Ureter (tissue), 1 donor: ENCODE measurements at places on chromosomes 16 and 17. TPM values are rescaled to one million over a fixed set of nuclear protein-coding genes. Genes with fewer than 3 reads are reported as not detected.
A peak's percentile ranks its signal among the peaks of the same experiment; 100 is the strongest.

DNA sequence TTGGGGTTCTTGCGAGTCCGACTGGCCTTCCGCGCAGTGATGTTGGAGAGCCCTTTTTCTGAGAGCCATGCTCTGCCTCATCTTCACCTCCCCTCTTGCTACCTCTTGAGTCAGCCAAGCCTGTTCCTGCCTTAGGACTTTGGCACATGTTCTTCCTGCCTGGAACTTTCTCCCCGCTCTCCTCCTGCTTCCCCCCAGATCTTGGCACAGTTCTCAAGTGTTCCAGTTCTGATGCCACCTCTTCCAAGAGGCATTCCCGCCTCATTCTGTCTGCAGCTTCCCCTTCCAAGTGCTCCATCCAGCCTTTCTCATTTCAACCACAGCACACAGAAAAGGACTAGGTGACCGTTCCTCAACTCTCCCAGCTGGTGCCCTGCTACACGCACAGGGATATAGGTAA, 7.7 kb downstream of the AKAP1 start:
- DNase-seq, result no peak

DNA sequence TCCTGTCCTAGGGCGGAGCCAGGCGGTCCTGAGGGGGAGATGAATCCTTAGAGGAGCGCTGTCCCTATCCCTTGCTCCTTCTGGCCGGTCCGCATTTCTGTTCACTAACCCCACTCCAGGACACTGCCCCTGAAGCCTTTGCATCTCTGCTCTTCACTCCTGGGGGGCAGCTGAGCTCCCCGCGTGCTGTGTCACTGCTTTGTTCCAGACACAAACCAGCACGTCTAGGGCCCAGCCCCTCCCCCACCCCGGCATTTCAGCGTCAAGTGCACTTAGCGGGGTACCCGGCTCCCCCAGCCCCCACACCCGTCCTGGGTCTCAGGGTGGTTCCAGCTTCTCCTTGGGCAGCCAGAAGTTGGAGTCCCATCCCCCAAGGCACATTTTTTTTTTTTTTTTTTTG, 8.9 kb downstream of the CORO6 start:
- no peak for DNase-seq

GRCh38 chr16:89026121-89026612, 49.2 kb upstream of the CBFA2T3 start:
- no peak for DNase-seq

DNA sequence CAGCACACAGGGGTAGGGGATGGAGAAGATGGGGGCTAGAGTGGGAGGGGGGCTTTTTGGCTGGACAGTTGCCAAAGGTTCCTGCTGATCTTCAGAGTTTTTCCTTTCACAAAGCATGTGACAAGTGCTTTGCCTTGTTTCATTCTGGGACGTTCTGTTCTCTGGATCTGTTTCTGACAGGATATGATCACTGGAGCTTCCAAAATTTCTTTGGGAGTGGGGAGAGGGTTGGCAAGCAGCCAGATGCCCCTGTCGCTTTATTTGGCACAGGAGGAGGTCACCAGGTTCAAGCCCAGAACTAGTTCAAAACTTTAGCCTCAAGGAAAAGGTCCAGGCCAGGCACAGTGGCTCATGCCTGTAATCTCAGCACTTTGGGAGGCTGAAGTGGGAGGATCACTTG, 68.5 kb upstream of the TBX2 start:
- DNase-seq, result no peak

CCL8 gene
- not detected for total RNA-seq

DNA sequence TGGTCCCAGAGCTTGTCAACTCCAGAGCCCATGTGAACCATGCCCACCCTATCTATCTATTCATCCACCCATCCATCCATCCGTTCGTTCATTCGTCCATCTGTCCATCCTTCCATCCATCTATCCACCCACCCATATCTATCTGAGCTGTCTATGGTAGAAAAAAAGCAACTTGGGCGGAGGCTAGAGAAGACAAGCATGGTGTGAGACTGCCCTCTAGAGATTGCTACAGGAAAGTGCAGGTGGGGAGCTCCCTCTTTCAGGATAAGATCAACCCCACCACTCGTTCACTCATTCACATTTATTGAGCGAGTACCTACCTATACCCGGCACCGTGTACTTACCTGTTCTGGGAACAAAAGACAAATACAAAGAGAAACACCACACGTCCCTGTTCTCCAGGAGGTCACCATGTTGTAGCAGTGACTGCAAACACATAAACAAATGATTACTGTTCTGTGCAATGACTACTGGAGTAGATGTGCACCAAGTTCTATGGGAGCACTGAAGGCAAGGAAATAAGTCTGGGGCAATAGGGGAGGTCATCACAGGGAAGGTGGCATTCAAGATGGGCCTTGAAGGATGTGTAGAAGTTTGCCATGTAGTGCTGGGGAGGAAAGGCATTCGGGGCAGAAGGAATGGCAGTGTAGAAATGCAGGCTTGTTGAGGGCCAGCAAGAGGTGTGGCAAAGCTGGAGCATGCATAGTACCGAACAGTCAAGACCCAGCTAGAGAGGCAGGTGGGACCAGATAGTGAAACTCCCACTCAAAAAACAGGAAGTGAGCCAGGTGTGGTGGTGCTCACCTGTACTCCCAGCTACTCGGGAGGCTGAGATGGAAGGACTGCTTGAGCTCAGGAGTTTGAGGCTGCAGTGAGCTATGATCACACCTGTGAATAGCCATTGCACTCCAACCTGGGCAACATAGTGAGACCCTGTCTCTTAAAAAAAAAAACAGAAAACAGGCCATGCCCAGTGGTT, 13.4 kb upstream of the ATP5MC1 start:
- peak; percentile 59 for DNase-seq

- DNase-seq, result peak; percentile 76
Observed at GRCh38 chr16:85514295-85514597, 98.9 kb upstream of the GSE1 start.

TEKT1 gene
- not detected for total RNA-seq

DNA sequence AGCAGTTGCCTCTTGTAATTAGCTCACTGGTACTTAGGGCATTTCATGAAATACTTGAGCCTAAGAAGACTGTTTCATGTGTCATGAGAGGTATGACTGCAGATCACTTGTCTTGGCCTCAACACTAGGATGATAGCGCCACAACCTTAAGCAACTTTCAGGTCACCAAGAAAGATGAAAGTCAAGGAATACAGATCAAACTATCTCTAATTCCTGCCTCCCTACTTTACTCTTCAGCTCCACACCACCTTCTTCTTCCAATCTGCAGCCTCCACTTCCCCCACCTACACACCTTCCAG, 28.0 kb downstream of the GNA13 start:
- DNase-seq, result no peak

DNA sequence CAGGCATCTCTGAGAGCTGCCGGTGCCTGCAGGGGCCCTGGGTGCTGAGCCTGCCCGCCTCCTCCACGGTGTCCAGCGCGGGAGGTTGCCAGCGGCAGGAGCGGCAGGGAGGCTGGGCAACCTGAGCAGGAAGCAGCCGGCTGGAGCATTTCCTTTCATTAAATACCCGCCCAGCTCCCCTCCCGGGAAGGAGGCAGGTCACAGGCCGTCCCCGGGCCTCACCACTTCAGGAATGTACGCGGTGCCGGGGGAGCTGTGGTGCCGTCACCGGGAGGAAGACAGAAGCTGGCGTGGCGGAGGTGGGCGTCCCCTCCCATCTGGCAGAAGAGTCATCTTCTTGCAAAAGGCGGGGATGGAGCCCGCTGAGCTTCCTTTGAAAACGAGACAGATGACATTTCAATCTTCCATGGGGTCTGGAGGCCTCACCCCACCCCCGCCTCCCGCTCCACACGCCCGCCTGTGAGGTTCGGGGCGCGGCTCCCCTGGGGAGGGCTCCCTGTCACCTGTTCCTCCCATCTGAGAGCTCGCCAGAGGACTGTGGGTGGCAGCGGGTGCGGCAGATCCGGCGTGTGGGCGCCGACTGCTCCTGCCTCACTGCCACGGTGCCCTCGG, 16.0 kb downstream of the SOX8 start:
- peak; percentile 76 for DNase-seq

DNA sequence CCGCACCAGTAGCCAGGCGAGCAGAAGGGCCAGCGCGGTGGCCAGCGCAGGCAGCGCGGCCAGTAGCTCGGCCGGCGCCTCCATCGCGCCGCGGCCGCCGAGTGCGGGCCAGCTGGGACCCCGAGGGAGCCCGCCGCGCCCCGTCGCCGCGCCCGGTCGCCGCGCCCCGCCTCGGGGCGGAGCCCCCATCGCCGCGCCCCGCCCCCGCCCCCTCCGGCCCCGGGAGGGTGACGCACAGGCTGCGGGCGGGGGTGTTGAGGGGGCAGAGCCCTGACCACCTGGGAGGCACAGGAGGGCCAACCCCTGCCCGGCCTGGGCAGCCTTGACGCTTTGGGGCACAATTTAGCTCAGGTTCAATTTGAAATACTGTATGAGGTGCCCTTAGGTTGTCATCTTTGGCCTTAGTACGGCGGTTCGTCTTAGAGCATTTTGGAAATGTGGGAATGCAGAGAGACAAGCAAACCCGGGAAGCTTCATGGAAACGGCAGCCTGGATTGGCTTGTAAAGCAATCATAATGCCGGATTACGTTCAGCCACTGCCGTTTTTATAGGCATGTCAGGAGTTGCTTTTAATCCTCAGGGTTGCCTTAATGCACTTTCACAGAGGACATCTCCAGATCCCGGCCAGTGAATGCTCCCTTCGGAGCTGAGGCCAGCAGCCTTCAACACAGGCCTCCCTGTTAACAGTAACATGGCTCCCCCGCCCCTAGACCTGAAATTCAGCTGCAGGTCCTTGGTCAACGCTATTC, at the start of gene MXRA7:
Gene MXRA7, minus strand, starts transcription at position 103 of the 749 bp plus-strand sequence. Its CDS starts 19 bp downstream, at position 84.
- DNase-seq, result peak; percentile 74

DNA sequence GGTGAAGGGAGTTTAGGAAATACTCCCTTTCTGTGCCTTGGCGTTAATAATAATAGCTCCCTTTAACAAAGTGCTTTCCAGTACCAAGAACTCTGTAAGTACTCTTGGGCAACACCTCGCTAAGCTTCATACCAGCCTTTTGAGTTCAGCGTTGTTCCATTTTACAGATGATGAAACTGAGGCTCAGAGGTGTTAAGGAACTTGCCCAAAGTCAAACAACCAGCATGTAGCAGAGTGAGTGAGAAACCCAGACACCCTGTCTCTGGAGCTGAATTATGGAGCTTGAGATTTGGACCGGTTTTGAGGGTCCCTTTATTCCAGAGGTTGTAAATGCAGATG, 607 bp downstream of the KATNIP start:
- DNase-seq, result no peak

DNA sequence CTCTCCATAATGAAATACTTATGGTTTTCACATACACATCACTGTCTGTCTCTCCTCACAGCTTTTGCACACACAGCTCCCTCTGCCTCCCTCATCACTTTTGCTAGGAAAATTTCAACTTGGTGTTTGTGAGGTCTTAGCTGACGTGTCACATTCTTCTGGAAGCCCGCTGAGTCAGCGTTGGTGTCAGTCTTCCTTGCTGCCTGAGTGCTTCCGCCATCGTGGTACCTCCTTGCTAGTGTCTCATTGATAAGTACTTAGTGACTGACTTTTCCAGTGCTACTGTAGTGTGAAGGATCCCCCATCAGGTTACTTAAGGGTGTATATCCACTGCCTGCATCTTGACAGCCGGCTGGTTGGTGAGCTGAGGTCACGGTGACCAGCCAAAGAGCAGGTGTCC, 33.5 kb downstream of the CA10 start:
- no peak for DNase-seq

GRCh38 chr17:70829876-70830275, 660.5 kb downstream of the KCNJ2 start:
- DNase-seq, result no peak

DNA sequence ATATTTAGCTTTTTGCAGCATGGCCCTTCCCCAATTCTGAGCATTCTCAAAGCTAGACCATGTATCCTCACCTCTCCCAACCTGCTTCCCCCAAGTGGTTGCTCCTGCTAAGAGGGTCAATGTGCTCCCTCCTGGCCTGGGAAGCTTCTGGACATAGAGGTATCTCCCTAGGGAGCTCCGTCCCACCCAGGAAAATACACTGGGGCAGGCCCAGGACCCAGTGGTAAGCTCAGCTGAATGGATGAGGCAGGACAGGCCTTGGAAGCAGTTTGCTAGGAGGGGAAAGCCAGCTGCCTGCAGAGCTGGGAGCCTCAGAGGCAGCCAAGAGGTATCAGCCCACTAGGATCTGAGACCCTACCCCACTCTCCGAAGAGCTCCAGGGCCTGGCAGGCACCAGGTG, 1721.6 kb downstream of the TP53TG3F start:
- DNase-seq, result no peak

DNA sequence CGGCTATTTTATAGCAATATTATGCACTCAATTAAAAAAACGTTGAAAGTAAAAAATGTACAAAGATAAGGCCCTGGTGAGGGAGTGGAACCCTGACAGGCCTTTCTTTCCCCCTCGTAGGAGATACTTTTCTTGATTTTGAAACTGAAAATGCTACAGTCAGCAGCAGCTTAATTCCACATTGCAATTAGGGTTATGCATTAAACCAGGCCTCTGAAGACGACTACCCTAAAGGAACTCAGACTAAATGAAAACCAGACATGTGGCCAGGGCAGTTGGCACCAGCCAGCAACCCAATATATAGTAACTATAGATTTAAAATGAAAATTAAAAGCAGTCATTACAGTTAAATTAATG, 463.2 kb upstream of the MAF start:
- DNase-seq, result no peak

- no peak for DNase-seq
Observed at GRCh38 chr17:65855245-65855644, 293.8 kb upstream of the AXIN2 start.

GRCh38 chr16:73036074-73036826, 11.7 kb downstream of the ZFHX3 start:
- no peak for DNase-seq

DNA sequence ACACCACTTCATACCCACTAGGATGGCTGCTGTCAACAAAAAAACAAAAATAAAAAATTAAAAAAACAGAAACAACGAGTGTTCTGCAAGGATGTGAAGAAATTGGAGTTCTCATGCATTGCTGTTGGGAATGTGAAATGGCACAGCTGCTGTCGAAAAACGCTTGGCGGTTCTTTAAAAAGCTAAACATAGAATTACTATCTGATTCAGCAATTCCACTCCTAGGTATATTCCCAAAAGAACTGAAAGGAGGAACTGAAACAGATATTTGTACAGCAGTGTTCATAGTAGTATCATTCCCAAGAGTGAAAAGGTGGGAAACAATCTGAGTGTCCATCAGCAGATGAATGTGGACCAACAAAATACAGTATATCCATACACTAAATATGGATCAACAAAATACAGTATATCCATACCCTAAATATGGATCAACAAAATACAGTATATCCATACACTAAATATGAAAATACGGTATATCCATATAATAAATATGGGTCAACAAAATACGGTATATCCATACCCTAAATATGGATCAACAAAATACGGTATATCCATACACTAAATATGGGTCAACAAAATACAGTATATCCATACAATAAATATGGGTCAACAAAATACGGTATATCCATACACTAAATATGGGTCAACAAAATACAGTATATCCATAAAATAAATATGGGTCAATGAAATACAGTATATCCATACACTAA, 8.7 kb downstream of the METTL16 start:
- DNase-seq, result no peak

GRCh38 chr16:83244057-83244456, 563.7 kb upstream of the HSBP1 start:
- DNase-seq, result no peak

- DNase-seq, result peak; percentile 54
Observed at GRCh38 chr17:18039535-18040260, 490 bp downstream of the GID4 start.
